ENCODE measurements at places on chromosomes 16 and 17.

- no peak for DNase-seq
These were observed 403.6 kb upstream of the MON1B start for GRCh38 chr16:76787394-76787793.

GRCh38 chr16:57284209-57284951 lies at the start of gene PLLP:
Gene PLLP (minus strand): TSS chr16:57284672. CDS start chr16:57284540, 132 bp downstream.
- peak; percentile 17 for DNase-seq

DNA sequence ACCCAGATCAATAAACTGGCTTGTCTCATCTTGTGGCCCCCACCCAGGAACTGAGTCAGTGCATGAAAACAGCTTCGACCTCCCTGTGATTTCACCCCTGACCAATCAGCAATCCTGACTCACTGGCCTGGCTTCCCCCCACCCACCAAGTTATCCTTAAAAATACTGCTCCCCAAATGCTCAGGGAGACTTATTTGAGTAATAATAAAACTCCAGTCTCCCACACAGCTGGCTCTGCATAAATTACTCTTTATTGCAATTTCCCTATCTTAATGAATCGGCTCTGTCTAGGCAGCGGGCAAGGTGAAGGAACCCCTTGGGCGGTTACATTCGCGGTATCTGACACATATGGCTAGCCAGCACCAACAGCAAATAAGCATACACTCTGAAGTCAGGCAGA lies 9.8 kb upstream of the RABEP1 start:
- DNase-seq, result no peak

- DNase-seq, result no peak
These were observed 17.6 kb upstream of the SP2 start for GRCh38 chr17:47878203-47879027.

GRCh38 chr17:5705081-5705875 lies 121.0 kb upstream of the NLRP1 start:
- DNase-seq, result peak; percentile 4

DNA sequence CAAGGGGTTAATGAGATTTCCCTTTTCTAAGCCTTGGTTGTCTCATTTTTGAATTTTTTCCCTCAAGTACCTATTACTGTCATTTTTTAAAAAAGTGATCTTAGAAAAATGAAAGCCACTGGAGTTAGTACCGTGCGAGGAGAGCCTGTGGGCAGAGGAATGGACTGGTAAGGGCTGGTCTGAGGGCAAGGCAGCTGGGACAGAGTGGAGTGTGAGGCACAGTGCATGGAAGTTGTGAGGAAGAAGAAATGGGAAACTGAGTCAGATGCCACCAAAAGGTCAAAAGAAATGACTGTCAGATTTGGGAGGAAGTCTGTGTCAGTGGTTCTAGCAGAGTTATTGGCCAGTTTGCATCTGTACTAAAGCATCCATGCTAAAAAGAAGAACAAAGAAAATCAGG lies 8.2 kb downstream of the RASD1 start:
- no peak for DNase-seq

- DNase-seq, result no peak
These were observed 151.8 kb downstream of the ABCA8 start for GRCh38 chr17:68803164-68803929.

DNA sequence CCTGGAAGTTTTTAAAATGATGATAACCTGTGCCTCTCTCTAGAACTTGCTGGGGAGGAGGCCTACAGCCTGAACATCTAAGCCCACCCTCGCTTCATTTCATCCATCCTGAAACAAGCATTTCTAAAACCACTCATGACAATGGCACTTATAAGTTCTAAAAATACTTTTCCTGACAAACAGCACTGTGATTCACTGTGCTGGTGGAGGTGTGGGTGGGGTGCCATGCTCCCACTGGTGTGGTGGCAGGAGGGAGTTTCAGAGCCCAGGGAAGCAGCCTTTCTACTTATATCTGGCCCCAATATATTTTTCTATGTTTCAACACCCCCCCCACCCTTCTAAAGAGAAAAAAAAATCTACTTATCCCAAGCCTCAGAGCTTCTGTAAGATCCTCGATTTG lies 52.6 kb downstream of the RAB11FIP4 start:
- peak; percentile 50 for DNase-seq

DNA sequence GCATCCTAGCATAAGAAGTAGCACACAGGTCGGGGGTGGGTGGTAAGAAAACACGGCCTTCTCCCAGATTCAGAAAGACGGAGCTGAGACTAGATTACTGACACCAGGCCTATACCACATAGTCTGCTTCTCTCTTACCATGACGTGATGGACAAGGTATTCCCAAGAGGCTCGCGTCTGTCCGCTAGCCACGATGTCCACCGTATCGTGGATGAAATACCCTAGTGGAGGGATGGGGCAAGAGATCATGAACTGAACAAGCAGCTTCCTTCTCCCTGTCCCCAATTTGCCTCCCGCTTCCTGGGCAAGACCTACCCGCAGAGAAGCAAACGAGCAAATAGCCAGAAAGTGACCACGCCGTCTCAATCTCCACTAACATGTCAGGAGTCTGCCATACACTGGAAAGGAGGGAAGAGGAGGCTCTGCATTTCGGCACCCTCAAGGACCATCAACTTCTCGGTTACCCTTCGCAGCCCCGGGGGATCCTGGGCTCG lies 820 bp downstream of the TLCD1 start:
- DNase-seq, result peak; percentile 77

All from fibroblast of lung (primary cell).